NCI-H1436 (cell line): ENCODE measurements at places on chromosomes 6 and 20.
A peak's percentile ranks its signal among the peaks of the same experiment; 100 is the strongest.

- peak; percentile 64 for DNase-seq
Measured at GRCh38 chr6:29965873-29966601, 23.7 kb downstream of the HLA-A start.

DNA sequence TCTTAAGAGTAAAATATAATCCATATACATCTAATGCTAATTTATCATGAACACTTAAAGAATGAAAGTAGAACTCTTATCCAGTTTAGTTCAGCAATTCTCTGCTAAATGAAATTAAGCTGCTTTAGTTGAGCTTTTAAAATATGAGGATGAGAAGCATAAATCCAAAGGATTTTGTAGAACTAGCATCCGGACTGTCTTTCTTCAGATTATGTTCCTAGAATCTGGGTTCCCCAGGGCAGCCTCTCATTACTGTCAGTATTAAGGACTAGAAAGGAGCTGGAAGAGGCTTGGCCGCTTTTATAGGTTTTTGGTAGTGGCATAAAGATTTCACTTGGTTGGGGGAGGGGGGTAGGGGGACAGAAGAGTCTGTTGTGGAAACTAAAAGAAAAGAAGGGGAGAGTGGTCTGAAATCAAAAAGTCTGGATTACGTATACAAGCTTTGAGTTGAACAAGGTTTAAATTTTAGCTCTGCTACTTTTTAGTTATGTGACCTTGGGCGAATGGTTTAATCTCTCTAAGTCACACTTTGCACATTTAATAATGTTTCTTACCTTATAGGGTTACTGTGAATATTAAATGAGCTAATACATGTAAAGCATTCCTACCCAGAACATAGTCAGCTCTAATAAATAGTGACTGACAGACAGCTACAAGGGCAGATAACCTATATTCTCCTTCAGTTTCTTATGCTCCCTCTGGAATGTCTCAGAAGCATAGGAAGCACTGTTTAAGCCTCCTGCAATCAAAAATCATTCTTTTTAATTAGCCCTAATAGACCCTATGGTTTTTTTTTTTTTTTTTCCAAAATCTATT is 3.7 kb downstream of the SGK1 start:
- DNase-seq = no peak

- peak; percentile 46 for DNase-seq
Measured at GRCh38 chr6:70668499-70668812, 773 bp downstream of the SMAP1 start.

DNA sequence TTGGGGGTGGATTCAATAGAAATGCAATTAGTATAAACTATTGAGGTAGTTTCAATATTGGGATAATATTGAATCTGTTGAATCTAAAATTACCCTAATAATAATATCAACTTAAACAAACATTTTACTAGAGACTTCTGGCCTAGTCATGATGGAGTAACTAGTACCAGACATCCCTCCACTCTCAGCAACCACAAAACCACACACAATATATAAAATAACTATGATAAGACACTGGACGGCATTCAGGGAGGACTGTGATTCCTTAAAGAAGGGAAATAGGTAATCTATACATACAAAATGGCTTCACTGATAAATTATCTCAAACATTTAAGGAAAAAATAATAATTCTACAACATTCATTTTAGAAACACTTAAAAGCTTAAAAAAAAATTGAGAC is 38.9 kb upstream of the TMEM14A start:
- DNase-seq = no peak

DNA sequence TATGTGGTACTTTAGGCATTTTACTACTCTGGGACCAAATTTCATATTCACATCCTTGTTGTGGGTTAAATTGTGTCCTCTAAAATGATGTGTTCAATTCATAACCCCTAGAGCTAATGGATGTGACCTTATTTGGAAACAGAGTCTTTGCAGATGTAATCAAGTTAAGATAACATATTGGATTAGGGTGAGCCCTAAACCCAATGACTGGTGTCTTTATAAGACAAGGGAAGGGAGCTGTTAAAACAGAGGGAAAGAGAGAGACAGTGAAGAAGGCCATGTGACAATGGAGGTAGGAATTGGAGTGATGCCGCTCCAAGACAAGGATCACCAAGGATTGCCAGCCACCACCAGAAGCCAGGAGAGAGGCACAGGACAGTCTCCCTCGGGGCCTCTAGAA is 220.0 kb downstream of the ADGRG6 start:
- DNase-seq = no peak

DNA sequence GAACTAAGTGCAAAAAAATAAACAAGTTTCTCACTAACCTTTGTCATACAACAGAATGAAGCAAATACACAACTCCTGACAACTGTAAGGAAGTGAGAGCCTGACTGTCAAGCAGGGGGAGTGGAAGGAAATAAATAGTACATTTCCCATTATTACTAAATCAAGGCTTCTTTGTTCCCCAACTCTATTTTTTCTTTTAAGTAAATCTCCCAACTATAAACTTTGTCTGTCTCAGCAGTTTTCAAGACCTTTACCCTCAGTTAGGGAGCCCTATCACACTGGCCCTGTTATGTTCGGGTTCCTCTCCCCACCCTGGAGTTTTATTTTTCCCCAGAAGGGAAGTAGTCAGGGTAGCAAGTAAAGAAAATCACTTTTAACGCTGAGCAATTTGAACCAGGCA is 24.1 kb upstream of the IPCEF1 start:
- DNase-seq = no peak

DNA sequence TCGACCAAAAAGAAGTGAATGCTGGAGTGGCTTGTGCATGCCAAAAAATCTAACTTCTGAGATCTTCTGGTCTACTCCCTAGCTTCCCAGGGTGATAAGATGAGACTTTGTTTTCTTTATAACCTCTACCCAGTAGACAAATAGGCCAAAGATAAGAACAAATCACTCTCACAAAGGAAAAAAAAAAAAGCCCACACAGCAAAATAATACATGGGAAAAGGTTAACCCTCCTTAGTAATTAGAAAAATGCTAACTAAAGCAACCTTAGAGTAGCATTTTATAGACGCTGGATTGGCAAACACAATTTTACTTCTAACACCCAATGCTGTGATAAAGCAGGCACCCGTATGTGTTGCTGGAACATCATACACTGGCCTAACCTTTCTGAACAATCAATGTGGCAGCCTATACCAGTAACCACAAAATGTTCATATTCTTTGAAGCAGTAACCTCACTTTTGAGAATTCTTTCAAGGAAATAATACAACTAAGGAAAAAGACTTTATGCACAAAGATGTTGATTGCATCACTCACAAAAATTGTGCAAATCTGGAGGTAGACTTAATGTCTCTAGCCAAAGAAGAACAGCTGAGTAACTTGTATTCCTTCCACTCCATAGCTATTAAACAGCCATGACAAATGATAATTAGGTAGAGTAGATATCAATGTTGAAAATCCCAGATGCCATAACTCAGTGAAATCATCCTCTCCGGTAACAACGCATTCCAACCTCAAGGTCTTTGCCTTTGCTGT is 116.3 kb upstream of the QKI start:
- DNase-seq = no peak

DNA sequence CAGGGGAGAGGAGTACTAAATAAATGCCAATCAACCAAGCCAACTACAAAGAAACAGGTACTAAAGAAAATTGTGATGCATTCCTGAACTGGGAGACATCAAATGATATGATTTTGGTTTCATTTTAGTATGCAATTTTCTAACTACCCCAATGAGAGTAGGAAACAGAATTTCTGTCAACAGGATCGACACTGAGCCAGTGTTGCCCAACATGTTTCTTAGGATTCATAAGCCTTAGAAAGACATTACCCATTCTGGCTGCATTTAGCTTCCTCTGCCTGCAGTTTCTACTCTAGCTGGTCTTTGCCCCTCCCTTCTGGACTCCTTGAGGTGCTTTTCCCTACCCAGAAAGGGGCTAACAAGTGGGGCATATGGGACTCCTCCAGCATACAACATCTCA is 49.8 kb downstream of the KCTD20 start:
- no peak for DNase-seq

- DNase-seq = peak; percentile 6
Measured at GRCh38 chr6:145704143-145704781, 31.1 kb downstream of the EPM2A start.

DNA sequence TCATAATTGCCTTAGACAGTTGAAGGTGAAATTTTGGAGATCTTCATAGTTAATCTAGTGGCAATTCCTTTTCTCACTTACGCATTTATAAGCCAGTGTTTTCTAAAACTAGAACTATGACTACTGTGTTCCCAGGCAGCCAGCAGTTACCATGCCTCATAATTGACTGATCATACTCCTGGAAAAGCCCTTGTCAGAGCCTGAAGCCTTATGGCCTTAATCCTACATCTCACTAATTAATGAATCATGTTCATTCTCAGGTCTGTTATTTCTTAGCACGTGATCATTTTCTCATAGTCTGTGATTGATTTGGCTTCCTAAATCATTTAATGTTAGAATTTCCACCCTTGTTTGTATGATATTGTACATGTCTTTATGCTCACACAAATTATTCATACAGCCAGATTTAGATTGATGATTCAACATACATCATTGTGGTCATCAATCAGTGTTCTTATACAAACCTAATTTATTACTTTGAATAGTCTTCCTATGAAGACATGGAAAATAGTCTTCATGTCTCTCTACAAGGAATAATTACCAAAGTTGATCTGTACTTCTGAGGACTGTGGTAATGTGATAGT is 132.6 kb upstream of the ASCC3 start:
- no peak for DNase-seq

DNA sequence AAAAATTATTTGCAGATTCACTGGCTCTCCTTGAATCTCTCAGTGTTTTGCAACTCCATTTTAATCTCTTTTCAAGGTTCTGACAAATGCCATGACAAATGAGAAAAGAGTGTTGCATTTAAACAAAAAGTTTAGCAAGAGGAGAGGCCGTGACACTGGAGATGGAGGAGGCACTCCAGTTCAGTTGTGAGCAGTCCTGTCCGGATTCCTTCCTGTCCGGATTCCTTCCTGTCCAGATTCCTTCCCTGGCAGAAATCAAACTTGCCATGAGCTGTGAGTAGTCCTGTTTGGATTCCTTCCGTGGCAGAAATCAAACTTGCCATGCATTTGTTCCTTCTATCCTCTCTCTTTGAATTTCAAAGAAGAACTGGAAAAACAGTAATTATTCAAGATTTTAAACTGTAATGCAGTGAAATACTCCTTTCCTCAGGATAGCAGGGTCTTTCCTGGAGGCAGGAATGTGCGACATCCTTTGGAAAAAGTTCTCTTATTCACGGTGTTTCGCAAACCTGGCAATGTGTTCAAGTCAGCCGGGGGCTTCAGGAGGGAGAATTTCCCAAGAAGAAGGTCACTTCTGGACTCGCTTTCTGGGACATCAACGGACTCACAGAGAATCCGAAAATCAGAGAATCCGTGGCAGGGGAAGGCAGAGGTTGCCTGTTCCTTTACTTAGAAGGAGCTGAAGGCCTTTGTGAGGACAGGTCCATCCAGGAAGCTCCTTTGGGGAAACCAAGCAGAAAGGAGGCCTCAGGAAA is 48.7 kb upstream of the DACT2 start:
- DNase-seq = no peak

DNA sequence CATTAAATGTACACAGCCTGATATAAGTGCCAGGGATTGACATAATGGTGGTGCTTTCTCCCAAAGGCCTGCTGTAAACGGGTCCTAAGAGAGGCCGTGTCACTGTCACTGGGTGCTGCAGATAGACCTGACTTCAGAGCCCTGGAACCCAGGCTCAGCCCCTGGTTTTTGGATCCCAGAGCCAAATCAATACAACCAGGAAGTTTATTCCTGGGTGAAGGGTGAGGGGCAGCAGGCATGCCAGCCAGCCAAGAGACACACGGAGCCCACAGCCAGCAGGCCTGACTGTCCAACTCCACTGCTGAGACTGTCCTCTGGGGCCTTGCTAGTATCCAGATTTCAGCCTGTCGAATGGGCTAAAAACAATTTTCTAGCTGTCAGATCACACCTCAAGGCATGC is 12.8 kb upstream of the ARMC12 start:
- no peak for DNase-seq

GRCh38 chr6:9408402-9409117 is 973.2 kb upstream of the SLC35B3 start:
- no peak for DNase-seq

GRCh38 chr20:37270576-37271420 is 9.2 kb upstream of the GHRH start:
- DNase-seq = no peak

GRCh38 chr6:147222160-147222838 is 18.1 kb downstream of the STXBP5 start:
- DNase-seq = no peak

- DNase-seq = no peak
Measured at GRCh38 chr6:150152891-150153876, 10.3 kb downstream of the PPP1R14C start.

GRCh38 chr6:16998461-16998860 is 103.4 kb upstream of the STMND1 start:
- no peak for DNase-seq

DNA sequence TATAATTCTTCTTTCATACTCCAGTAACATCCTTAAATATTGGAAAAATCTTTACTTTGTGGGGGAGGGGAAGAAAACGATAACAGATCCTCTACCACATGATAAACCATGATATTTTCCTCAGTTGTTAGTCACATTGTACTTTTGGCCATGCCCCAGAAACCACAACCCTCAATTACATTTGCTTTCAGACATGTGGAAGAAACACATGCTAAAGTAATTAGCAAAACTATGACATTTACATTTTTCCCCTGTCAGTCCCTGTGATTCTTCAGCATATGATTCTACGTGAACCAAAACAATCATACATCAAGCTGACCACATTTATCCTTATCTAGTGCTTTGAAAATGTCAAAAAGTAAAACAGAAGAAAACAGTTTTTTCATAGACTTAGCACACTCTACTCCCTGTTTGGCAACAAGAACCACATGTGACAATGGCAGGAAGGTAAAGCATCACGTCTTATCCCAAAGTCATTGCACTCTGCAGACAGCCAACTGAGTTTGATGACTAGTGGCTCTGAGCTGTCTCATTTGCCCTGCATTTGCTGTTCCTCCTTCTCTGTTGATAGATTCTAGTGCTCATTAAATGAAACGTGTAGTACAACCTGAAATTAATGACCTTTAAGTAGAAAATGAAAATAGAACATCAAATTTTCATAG is 505.8 kb upstream of the MARCKS start:
- DNase-seq = no peak

DNA sequence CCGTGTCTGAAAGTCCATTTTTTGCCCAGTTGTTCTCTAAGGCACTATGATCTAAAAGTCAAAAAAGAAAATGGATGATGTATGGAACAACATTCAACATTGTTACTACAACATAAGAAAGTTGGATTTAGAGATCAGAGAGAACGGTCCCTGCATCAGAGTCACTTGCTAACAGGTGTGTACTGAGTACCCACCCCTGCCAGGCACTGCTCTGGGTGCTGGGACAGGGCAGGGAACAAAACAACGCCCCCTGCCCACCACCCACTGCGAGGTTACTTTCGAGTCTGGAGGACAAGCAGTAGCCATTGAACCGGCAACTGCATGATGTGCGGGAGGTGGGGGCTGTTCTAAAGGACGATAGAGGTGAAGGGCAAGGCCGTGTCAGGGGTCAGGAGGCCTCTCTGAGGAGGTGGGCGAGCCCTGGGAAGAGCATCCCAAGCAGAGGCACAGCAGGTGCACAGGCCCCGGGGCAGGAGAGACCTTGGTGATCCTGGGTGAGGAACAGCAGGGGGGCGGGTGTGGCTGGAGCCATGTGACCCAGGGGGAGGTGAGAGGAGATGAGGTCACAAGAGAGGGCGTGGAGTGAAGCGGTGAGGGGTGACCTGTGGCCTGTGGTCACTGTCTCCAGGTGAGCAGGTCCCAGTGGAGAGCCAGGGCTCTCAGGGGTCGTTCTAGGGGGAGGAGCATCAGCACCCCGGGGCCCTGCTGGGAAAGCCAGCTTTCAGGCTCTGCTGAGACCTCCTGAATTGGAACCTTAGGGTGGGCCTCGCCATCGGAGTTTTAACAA is 197.5 kb upstream of the SULF2 start:
- no peak for DNase-seq

- DNase-seq = no peak
Measured at GRCh38 chr6:3610206-3610605, 141.3 kb downstream of the PXDC1 start.
